ENCODE measurements at places on chromosomes 11 and 22.

GRCh38 chr11:119323532-119324033, 6.7 kb upstream of the MCAM start:
- H3K4me3 ChIP-seq = no peak overlapping the region
- DNase-seq = peak; percentile 85
- H3K27ac ChIP-seq = no peak overlapping the region

DNA sequence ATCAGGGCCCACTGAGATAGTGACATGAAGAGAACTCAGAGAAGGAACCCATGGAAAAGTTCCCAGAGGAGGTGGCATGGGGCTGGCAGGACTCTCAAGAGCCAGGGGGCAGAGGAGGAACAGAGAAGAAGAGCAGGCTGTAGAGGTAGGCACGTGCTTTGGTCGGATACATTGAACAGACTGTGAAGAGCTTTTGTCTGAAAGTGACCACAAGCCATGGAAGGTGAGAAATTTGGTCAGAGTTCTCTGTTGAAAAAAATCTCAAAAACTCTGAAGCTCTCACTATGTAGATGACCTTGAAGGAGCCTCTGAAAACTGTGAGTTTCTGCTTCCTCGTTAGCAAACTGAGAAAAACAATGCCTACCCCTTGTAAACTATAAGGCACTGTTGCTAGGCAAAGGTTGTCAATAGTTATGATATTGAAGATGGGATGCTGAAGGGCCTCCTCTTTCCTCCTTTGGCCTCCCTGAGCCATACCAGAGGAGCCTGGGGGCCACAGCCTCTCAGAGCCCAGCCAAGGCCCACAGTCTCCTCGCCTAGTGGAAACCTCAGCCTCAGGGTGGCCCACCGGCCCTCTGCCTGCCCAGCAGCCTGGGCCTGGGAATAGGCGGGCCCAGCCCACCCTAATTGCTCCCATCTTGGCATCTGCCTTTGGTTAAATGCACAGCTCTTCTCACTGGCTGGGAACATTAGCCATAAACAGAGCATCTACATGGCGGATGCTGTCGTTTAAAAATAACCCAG, 415.7 kb downstream of the SOX6 start:
- H3K4me1 ChIP-seq = peaks cover 4% of the 10 kb centered on the region
- H3K27ac ChIP-seq = no peak overlapping the region
- no peaks in the 10 kb centered on the region for H3K27me3 ChIP-seq
- no peak overlapping the region for H3K4me3 ChIP-seq
- no peak for DNase-seq

DNA sequence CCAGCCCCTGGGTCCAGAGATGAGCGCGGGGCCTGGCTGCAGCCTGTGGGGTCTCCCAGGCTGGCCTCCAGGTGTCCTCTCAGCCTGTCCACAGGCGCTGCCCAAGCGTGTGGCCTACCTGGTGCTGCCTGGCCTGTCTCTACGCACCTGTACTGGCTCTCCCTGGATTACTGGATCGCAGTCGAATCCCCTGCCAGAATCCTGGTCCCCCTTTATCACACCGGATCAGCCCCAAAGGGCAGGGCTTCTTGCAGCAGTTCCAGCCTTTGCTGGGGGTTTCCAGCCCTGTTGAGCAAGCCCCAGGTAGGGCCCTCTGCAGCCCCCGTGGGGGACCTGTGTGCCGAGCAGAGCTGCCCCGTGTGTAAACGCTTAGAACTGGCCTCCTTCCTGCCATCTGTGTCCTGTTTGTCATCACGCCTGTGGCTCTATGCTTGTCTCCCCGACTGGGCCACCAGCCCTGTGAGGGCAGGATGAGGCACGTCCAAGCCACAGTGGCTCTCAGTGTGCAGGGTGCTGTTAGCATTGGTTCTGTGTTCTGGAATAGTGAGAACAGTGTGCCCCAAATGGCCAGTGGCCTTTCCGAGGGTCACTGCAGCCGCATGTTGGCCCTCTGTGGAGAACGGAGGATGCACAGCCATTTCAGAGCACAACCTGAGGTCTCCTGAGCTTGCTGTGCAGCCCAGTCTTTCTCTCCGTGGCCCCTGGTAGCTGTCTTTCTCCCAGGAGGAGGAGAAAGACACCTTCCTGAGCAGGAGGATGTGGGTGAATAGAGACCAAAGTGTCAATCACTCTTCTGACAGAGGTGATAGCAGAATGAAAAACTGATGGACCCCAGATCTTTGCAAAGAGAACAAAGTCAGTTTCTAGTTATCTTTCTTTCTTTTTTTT, 13.9 kb upstream of the TXNRD2 start:
- H3K4me1 ChIP-seq = peaks cover 36% of the 10 kb centered on the region
- no peak overlapping the region for H3K4me3 ChIP-seq

DNA sequence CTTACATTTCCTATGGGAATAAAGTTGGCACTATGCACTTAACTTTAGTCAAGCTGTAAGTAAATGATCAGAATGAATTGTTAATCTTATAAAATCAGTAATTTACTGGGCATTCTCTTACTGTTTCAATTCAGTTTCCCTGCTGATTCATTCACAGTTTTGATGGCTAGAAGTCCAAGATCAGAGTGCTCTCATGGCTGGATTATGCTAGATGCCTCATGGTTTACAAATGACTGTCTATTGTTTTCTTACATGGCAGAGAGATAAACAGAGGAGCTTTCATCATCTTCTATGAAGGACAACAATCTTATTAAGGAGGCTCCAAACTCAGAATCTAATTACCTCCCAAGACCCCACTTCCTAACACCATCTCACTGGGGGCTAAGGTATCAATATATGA, 135.1 kb upstream of the CARD18 start:
- no peak for DNase-seq
- H3K36me3 ChIP-seq = no peaks in the 10 kb centered on the region
- H3K27ac ChIP-seq = no peak overlapping the region
- no peaks in the 10 kb centered on the region for H3K4me1 ChIP-seq
- no peaks in the 10 kb centered on the region for H3K27me3 ChIP-seq

DNA sequence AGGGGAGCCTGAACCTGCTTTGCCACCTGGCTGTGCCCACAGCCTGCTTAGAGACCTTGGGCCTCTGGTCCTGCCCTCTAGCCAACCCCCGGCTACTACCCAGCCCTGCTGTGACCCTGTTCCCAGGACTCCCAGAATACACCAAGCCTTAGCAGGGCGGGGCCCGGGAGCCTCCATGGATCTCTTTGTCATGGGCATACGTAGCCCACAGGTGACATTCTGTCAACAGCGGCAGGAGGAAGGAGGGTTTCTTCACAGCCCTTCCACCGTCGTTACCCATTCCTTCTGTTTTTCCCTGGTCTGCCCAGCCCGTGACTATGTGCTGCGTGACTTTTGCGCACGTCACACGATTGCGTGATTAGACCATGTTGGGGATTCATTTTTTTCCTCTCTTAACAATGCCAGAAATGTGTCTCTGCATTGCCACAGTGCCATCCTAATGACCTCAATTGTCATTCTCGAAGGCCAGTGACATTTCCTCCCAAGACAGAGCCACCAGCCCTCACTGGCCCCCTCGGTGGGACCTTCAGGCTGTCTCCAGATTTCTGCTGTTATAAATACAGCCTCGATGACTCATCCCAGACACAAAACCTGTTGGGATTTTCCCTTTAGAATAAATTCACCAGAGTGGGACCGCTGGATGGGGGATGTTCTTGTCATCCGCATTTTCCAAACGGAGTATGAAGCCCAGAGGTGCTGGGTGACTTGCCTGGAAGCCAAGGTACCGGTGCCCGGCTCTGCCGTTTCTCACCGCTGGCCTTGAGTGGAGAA, 9.0 kb downstream of the SYT12 start:
- peaks cover 5% of the 10 kb centered on the region for H3K4me1 ChIP-seq
- H3K27ac ChIP-seq = no peak overlapping the region
- DNase-seq = no peak
- H3K27me3 ChIP-seq = no peaks in the 10 kb centered on the region
- no peak overlapping the region for H3K4me3 ChIP-seq

- no peaks in the 10 kb centered on the region for H3K27me3 ChIP-seq
- H3K4me3 ChIP-seq = no peak overlapping the region
- DNase-seq = no peak
- no peaks in the 10 kb centered on the region for H3K4me1 ChIP-seq
- H3K27ac ChIP-seq = no peak overlapping the region
- peaks cover 59% of the 10 kb centered on the region for H3K36me3 ChIP-seq
Measured at GRCh38 chr11:113272281-113272680, 42.1 kb upstream of the TTC12 start.

- no peak overlapping the region for H3K4me3 ChIP-seq
- H3K36me3 ChIP-seq = no peaks in the 10 kb centered on the region
- H3K27ac ChIP-seq = no peak overlapping the region
- DNase-seq = no peak
Measured at GRCh38 chr22:34917239-34917638, 148.7 kb upstream of the ISX start.

DNA sequence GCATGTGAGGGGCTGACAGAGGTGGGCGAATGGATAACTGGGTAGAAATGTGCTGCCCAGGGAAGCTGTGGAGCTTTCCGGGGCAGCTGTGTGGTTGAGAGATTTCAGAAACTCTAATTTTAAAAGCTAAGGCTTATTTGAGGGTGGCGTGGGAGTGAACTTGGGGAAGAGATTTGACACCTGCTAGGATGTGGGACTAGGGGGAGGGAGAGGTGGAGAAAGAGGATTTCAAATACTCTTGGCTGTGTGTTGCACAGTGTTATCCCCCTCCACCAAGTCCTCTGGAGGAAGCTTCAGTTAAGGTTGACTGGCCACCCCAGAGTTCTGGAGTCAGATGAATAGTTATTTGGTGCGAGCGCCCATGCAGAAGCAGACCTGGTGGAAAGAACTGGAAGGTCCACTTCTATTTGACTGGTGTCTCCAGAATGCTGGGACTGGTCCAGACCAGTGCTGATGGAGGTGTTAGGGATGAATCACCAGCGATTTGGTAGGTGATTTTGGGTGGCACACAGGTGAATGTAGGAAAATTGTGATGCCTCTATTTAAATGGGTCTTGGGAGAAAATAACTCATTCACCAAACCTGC, 72.8 kb upstream of the ALX4 start:
- DNase-seq = no peak
- H3K27ac ChIP-seq = no peak overlapping the region
- H3K36me3 ChIP-seq = no peaks in the 10 kb centered on the region
- no peak overlapping the region for H3K4me3 ChIP-seq

- H3K36me3 ChIP-seq = no peaks in the 10 kb centered on the region
- no peak overlapping the region for H3K4me3 ChIP-seq
- no peak for DNase-seq
Measured at GRCh38 chr11:76797341-76798201, 14.4 kb downstream of the TSKU start.

DNA sequence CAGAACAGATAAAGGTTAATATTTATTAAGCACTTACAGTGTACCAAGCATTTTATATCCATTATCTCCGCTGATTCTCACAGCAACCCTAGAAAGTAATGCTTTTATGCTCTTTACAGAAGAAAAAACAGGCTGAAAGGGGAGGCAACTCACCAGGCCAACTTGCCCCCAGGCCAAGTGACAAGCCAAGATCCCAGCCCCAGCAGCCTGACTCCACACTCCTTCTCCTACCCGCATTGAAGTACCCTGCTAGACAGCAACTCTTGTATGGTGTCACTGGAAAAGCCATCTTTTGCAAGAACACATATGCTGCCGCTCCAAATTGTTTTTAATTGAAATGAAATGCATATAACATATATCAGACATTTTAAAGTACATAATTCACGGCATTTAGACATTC, 25.6 kb downstream of the SMCO4 start:
- H3K27me3 ChIP-seq = no peaks in the 10 kb centered on the region
- peaks cover 3% of the 10 kb centered on the region for H3K4me1 ChIP-seq
- no peak overlapping the region for H3K27ac ChIP-seq
- H3K4me3 ChIP-seq = no peak overlapping the region
- H3K36me3 ChIP-seq = no peaks in the 10 kb centered on the region

DNA sequence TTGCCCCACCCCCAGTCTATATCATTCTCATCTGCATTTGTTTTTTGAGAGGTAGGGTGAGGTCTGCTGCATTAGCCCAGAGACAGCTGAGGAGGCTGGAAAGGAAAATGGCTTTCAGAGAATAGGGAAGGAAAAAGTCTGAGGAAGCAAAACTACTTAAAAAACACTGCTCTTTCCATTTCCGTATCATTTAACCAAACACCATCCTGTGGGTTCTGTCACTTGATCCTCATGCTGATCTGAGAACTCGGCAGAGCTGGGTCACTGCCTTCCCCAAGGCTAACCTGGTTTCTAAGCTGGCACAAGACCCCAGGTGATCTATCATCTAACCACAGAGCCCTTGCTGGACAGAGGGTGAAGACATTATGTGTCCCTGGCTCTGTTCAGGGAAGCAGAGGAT, 1.2 kb downstream of the FOLR2 start:
- no peak for DNase-seq
- peaks cover 37% of the 10 kb centered on the region for H3K4me1 ChIP-seq
- H3K36me3 ChIP-seq = no peaks in the 10 kb centered on the region
- H3K27me3 ChIP-seq = no peaks in the 10 kb centered on the region
- H3K27ac ChIP-seq = no peak overlapping the region

- no peak overlapping the region for H3K4me3 ChIP-seq
- no peak for DNase-seq
- peaks cover 2% of the 10 kb centered on the region for H3K36me3 ChIP-seq
Measured at GRCh38 chr11:61141601-61142028, 19.6 kb downstream of the VPS37C start.

- H3K27me3 ChIP-seq = no peaks in the 10 kb centered on the region
- H3K4me3 ChIP-seq = no peak overlapping the region
- H3K36me3 ChIP-seq = peaks cover 63% of the 10 kb centered on the region
- H3K27ac ChIP-seq = no peak overlapping the region
- no peak for DNase-seq
Measured at GRCh38 chr11:57680552-57680874, 12.6 kb downstream of the ZDHHC5 start.

- H3K4me1 ChIP-seq = no peaks in the 10 kb centered on the region
- H3K36me3 ChIP-seq = no peaks in the 10 kb centered on the region
- H3K4me3 ChIP-seq = no peak overlapping the region
- no peaks in the 10 kb centered on the region for H3K27me3 ChIP-seq
Measured at GRCh38 chr22:30877662-30878515, 90.7 kb downstream of the MORC2 start.

DNA sequence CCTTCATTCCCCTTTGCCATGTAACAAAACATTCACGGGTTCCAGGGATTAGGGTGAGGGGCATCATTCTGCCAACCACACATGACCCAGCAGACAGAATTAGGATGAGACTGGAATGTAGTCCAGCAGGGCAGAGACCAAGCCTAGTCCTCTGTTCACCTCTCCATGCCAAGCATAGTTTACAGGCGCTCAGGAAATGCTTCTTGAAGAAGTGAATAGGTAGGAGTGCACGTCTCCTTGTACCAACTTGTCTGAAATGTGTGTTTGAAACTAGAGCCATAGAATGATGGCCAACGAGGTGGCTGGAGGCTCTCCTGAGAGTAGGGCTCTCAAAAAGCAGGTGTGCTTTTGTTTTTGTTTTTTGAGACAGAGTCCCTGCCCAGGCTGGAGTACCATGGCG, 8.2 kb downstream of the SPINDOC start:
- no peaks in the 10 kb centered on the region for H3K27me3 ChIP-seq
- DNase-seq = no peak
- peaks cover 51% of the 10 kb centered on the region for H3K36me3 ChIP-seq
- no peak overlapping the region for H3K4me3 ChIP-seq
